ENCODE measurements at places on chromosomes 12 and 14. TPM values are rescaled to one million over a fixed set of nuclear protein-coding genes. Genes with fewer than 3 reads are reported as not detected.

GRCh38 chr12:125775507-125775906 is 710.3 kb downstream of the AACS start:
- no peak for ATAC-seq

DNA sequence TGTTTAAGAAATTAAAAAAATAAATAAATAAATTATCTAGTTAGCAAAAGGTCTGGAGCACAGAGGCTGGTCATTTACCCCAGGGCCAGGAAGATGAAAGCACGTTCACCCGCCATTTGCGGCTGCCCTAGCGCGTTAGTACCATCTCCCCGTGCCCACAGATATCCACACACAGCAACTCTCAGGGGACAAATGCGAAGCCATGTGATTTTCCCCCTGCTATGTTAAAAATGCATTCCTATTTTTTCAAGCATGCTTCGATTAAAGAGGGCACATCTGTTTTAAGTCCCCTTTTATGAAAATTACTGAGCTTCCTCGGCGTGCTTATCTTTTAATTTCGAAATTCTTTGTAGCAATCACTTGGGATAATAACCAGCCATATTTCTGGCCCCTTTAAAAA is 56.9 kb upstream of the PIWIL1 start:
- no peak for ATAC-seq

DNA sequence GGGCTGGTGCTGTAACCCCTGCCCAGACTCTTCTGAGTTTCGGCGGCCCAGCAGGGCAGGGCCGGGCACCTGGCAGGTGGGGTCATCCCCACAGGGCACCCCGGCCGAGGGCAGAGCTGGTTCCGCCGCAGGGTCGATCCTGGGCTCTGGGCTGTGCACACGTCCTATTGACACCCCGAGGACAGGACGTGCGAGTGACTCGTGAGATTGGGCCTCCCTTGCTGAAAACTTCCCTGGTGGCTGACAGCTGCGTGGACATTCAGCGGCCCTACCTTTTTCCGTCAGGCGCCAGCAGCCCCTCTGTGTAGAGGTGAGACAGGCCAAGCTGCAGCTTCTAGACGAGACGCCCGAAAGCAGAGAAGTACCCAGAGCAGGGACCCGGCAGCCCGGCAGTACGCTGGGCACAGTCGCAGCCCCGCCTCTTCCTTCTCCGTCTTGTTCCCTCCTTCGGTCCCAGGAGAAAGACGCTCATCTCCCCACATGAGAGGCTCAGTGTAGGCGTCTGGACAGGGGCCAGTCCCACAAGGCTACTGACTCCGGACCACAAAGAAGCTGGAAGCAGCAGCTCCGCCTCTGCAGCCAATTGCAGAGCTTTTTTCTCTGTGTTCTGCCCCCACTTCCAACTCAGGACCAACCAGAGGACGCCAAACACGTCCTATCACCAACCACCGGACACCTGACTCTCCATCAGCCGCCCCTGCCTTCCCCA is at the start of gene LRCOL1:
Gene LRCOL1, minus strand, starts transcription at position 532 of the 709 bp plus-strand sequence. CDS start 4,331 bp downstream, outside the sequence.
- peak; percentile 13 for ATAC-seq

- peak; percentile 48 for ATAC-seq
These were observed 18.8 kb downstream of the BCL11B start for GRCh38 chr14:99252940-99253868.

DNA sequence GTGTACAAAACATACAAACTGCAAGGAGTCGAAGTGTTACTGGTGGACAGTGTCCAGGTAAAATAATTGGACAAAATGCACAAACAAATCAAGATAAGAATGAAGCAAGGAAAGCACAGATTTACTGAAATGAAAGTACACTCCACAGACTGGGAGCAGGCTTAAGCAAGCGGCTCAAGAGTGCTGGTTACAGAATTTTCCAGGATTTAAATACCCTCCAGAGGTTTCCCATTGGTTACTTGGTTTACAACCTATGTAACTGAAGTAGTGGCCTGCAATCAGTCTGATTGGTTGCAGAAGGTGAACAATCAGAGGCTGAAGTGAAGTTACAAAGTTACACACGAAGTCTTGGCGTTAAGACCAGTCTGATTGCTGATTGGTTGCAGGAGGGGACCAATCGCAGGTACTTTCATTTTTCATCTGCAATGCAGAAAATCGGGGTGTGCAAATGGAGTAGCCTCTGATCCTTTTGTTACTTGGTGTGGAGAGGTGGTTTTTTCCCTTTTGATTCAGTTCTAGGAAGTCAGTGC is 11.6 kb upstream of the SCN8A start:
- no peak for ATAC-seq

DNA sequence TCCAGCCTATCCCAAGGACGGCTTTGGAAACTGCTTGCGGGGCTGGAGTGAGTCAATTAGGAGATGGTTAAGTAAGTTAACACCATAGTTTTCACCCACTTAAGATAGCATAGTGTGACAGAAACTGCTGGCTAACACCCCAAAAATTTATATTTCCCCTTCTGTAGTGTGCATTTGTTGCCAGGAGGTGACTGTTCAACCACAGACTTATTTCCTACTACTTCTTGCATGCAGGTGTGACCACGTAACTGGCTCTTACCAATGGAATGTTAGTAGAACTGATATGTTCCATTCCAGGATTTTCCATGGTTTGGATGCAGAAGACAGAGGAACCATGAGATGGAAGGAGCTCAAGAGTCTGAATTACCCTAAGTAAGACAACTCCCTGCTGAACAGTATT is 52.9 kb upstream of the SLC35F4 start:
- no peak for ATAC-seq

DNA sequence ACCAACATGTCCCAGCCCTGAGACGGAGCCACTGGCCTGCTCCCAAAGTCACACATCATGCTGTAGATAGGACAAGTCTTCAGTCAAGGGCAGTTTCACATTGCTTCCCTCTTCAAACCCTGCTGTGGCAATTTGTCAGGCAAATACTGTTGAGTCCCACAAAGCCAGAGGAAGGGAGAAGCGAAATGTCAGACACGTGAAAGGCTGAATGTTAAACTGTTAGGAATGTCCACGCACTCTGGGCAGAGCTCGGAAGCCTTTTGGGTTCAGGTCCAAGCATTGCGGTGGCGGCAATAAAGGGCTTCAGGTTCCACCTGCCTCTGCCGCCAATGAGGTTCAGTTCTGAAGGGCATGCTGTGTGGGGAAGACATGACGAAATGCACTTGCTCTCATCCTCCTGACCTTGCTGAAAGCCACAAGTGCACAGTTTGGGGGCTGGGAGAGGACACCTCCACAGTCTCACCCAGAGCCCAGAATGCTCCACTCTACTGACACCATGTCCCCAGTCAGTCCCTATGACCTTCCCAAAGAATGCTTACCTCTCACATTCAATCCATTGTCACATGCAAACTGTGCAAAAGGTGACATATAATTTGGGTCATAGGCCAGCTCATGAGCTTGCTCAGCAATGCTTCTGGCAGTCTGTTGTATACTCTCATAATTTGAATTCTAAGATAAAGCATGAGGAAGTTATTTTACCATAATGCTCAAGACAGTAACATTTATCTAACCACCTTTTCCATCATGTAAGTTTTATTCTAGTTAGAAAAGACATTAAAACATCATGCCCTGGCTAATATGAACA is 35.7 kb downstream of the RAD9B start:
- no peak for ATAC-seq

- ATAC-seq, result no peak
These were observed 403.3 kb upstream of the PRICKLE1 start for GRCh38 chr12:42992826-42993225.

DNA sequence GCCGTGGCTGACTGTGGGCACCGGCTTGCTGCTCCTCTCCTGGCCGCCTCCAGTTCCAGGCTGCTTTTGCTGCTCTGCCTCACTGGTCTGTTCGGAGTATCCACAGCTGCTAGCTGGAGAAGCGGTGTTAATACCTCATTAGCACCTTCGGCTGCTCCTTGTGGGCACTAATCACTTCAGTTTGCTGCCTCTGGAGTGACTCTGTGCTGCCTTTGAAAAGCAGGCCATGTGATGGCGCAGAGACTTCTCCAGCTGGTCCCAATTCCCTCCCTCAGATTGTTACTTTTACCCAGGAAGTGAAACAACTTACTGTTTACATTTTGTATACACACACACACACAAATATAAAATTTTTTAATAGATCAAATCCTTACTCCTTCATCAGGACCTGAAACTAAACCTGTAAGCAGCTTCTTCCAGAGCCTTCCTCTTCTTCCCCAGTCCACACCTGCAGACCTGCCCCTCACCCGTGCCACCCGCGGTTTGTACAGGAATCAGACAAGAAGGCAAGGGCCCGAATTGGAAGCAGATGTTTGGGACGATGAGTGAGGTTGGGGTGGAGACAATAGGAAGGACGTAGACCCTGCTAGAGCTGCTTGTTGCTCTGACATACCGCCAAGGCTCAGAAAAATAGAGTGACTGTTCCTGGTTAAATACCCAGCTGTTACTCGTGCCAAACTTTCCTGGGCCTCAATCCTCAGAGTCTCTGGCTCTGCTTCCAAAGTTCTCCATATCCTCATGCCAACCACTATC is 41.5 kb upstream of the LTBP2 start:
- no peak for ATAC-seq

The IGFBP6 gene
- 0.45 TPM for total RNA-seq

The RIPK3 gene
- total RNA-seq, result 12.9 TPM

The CIROP gene
- total RNA-seq, result not detected

The CCDC197 gene
- 0.37 TPM for total RNA-seq

The SRGAP1 gene
- total RNA-seq, result 0.06 TPM

The COL2A1 gene
- not detected for total RNA-seq

The TCL1B gene
- total RNA-seq, result not detected

The SLCO1A2 gene
- total RNA-seq, result not detected

Measured in activated T-helper 17 cell treated with anti-CD3 and anti-CD28 coated beads, Interleukin-2, amount 50 U/mL, for 72 hours (primary cell).